ENCODE measurements at places on chromosomes 7 and 10. TPM values are rescaled to one million over a fixed set of nuclear protein-coding genes. Genes with fewer than 3 reads are reported as not detected.

GRCh38 chr7:121882731-121883130 lies 9.8 kb downstream of the PTPRZ1 start:
- no peak overlapping the region for H3K27ac ChIP-seq
- no peaks in the 10 kb centered on the region for H3K4me1 ChIP-seq
- no peaks in the 10 kb centered on the region for H3K27me3 ChIP-seq

DNA sequence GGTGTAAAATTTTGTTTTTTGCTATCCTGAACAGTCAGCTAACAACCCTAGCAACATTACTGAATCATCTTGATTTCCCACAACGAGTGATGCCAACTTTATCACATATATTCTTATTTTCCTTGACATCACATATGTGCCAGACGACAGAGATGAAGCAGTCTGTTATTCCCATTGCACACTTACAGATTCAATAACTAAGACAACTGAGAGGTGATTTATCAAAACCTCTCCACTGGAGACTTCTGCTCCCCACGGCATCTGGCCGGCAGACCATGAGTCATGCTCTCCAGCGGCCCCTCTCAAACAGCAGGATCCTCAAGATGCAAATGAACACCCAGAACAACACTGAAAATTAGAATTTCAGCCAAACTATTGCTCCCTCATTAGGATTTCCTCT lies 57.1 kb downstream of the AMPH start:
- H3K4me3 ChIP-seq: no peak overlapping the region
- no peak overlapping the region for H3K27ac ChIP-seq
- DNase-seq: no peak
- H3K27me3 ChIP-seq: no peaks in the 10 kb centered on the region
- no peaks in the 10 kb centered on the region for H3K4me1 ChIP-seq
- H3K36me3 ChIP-seq: no peaks in the 10 kb centered on the region

DNA sequence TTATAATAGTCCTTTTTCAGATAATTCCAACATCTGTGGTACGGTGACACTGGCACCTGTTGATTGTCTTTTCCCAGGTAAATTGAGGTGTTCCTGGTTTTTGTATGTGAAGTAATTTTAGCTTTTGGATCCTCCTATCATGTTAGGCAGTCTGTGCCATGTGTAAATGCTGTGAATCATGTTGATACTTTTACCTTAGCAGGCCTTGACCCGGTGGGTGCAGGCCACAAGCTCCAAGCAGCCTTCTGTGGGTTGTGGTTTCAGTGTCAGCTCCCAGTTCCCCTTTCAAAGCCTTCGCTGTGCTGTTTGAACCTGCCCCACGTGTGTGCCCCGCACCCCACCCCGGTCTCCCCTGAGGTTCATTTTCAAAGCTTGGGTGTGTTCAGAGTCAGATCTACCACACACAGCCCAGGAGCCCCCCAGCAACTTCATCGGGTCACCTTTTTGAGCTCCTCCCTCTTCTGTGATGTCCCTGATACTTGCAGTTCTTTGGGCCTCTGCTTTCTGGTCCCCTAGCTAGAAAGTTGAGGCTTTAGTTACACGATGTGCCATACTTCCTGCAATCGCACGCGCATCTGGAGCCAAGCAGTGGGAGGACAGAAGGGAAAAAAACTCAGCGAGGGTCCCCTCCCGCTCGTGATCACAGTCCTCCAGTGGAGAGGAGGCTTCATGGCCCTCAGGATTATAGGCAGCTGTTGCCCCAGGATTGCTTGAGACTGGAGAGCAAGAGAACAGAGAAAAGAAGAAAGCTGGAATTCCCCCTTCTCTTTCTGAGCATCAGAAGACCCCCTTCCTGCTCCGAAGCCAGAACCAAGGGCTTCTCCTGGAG lies 8.7 kb upstream of the BHLHA15 start:
- peaks cover 14% of the 10 kb centered on the region for H3K36me3 ChIP-seq
- no peak overlapping the region for H3K27ac ChIP-seq
- no peaks in the 10 kb centered on the region for H3K4me1 ChIP-seq
- no peak overlapping the region for H3K4me3 ChIP-seq
- H3K27me3 ChIP-seq: no peaks in the 10 kb centered on the region

GRCh38 chr10:43959364-43960134 lies 310.9 kb upstream of the ZNF32 start:
- peaks cover 18% of the 10 kb centered on the region for H3K4me1 ChIP-seq
- H3K36me3 ChIP-seq: no peaks in the 10 kb centered on the region
- H3K27me3 ChIP-seq: no peaks in the 10 kb centered on the region
- no peak overlapping the region for H3K27ac ChIP-seq
- no peak overlapping the region for H3K4me3 ChIP-seq

DNA sequence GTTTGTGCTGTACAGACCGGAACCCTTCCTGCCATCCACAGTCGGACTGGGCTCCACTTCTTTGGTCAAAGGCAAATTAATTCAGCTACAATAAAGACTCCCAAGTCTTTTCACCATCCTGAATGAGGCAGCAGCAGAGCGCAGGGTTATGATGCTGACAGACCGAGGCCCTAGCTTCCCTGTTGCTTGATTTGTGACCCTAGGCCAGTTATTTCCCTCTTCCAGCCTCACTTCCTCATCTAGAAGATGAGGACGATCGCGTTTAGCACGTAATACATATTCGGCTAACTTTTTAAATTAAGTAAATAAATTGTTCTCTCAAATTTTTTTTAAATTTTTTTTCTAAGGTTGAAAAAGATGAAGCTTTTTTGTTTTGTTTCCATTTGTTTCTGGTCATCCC lies 18.1 kb downstream of the ADRB1 start:
- H3K4me1 ChIP-seq: peaks cover 48% of the 10 kb centered on the region
- H3K4me3 ChIP-seq: no peak overlapping the region
- no peak for DNase-seq
- peak overlapping the region; percentile 18 for H3K27ac ChIP-seq
- peaks cover 23% of the 10 kb centered on the region for H3K27me3 ChIP-seq

AOAH gene
- 12.0 TPM for total RNA-seq

LIPM gene
- not detected for total RNA-seq

MMRN2 gene
- total RNA-seq: 14.8 TPM
